ENCODE measurements at places on chromosomes 1 and 21.

DNA sequence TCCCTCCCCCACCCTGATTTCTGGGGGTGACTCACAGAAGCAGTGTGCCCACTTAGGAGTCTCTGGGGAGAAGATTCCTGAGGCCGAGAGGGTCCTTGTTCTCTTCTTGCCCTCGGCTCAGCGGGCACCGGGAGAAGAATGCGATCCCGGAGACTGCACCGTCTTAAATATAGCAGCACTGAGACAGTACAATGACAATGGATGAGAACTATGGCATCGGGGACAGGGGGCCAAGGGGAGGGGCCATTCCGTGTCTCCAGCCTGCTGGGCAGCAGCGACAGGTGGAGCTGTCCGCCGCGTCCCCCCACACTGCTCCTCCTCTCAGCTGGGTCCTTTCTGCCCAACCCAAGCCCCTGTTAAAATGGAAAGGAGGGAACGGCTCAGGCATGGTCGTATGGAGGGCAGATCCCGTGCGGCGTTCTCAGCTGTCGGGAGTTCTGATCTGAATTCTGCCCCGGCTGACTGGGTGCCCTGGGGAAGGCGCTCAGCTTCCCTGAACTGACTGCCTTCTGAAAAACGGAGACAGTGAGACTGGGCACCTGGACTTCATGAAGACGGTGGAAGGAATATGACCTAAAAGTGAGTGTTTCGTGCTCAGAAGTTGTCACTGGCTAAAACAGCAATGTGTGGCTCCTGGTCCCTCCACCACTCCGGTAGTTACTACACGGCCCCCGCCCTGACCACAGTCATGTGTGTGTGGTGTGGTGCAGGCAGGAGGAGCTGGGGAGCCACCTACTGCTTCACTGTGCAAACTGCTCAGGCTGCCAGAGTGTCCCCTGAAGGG lies at the start of gene MYOM3:
Gene MYOM3, minus strand, starts transcription at position 140 of the 784 bp plus-strand sequence. CDS start 3,499 bp downstream, outside the sequence.
- no peak for DNase-seq

DNA sequence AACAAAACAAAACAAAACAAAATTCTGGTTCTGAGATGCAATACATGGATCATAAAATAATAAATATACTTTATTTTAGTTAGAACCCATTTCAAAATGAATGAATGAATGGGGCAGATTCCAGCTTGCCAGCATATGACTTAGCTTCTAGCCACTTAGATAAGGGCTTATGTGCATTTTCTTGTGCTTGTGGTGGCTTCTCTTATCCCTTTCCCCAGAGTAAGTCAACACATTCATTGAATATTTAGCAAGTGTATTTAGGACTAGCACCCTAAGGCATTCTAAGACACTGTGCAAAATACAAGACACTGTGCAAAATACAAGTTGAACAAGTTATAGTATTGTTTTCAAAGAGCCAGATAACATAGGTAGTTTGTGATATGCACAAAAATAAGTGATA lies 4.7 kb downstream of the ADIPOR1 start:
- no peak for DNase-seq

GRCh38 chr21:36135391-36136102 lies 668 bp downstream of the CBR3 start:
- DNase-seq: no peak

DNA sequence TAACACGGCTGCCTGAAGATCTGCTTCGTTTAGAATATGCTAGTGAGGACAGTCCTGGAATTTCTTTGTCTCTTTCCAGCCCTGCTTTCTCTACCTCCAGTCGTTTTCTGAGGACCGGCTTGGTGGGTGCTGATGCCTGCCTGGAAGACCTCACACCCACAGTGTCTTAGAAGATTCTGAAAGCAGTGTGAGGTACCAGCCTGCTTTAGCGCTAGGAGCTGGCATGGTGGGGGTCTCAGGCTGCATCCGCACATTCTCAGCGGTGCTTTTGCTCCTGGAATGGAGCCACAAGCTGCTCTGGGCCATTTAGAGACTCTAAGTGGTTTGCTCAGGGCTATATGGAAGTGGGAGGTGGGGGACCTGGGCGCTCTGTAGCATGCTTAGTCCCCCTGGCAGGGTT lies 61.4 kb downstream of the CD247 start:
- no peak for DNase-seq

- no peak for DNase-seq
These were observed 234.3 kb downstream of the CAMTA1 start for GRCh38 chr1:7019510-7019909.

GRCh38 chr21:42806509-42807140 lies 72.7 kb downstream of the WDR4 start:
- no peak for DNase-seq

DNA sequence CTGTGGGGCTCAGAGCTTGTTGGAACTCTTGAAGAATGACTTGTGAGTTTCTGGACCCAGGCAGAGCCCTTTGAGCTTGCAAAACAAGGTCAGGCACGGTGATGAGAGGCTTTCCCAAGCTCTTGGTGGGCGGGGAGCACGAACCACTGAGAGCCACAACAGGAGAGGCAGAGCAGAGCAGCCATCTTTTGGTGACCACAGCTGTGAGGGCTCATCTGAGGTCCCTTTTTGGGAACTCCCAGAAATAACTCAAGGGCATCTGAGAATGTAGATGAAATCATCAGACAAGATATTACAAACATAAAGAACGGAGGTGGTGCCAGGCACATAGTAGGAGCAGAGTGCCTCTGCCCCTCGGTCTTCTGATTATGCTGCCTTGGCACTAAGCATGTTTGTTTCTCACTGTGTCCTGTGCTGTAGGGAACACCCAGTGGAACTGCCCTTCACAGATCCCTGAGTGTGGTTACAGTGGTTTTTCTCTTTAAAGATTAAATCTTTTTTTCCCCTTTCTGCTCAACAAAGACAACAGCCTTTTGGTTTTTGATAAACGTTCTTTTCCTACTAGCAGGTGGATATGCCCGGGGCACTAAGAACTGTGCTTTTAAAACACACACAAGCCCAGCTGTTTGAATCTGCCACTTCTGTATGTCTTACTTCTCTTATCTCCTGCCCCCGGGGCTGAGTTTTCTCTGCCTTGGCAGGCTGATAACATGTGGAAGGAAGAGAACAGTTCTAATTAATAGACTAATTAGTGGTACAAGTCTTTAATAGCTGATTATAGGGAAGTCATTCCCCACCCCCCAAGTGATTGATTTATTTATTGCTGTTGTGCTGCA lies 37.7 kb downstream of the CD34 start:
- DNase-seq: no peak

DNA sequence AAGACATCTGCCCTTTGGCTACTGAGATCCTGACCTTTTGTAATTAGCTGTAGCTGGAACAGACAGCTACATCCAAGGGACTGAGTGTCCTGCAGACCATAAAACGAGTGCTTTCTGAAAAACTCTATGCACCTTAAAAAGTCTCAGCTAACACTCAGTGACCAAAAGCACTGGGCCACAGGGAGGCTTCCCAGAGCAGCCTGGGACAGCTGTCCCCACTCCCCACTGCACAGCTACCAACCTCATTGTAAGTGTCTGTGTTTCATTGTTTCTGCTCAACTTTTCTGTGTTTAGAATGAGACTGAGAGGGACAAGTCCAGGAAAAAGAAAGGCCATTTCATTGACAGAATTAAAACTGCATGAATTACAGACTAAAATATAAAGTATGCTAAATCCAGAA lies 80.7 kb downstream of the SMYD2 start:
- DNase-seq: no peak

- DNase-seq: no peak
These were observed 233.3 kb downstream of the SETD4 start for GRCh38 chr21:35827004-35827403.

DNA sequence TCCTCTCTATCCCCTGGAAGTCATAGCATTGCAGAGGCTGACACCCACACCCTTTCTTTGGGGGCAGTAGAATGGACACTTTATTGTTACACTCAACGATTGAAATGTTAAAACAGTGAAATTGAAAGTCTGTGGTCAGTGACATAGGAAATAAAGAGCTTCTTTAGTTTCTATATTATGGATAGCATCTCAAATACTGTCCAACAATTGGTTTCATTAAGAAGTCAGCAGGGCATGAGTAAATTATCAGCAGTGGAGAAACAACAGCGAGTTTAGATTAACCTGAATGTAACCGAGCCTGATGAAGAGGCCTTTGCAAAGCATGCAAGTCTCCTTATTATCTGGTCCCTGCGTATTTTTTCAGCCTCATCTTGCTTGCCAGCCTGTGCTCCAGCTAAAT lies 350.7 kb downstream of the NTNG1 start:
- DNase-seq: no peak

GRCh38 chr1:154583773-154584172 lies 16.2 kb downstream of the CHRNB2 start:
- DNase-seq: no peak

DNA sequence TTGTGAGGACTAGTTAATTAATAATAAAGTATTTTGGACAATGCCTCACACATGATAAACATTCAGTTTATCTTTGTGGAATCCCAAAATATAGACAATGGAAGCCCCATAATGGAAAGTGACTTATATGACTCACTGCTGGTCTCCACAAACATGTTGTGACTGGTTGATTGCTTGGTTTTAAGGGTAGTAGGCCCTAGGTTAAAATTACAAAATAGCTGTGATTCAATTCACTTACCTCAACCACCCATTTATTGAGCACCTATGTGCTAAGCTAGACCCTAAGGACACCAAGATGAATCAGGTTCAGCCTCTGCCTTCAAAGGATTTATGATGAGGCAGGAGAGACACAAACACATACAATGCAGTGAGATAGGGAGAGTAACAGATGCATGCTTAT lies 42.4 kb downstream of the KANK4 start:
- DNase-seq: no peak

DNA sequence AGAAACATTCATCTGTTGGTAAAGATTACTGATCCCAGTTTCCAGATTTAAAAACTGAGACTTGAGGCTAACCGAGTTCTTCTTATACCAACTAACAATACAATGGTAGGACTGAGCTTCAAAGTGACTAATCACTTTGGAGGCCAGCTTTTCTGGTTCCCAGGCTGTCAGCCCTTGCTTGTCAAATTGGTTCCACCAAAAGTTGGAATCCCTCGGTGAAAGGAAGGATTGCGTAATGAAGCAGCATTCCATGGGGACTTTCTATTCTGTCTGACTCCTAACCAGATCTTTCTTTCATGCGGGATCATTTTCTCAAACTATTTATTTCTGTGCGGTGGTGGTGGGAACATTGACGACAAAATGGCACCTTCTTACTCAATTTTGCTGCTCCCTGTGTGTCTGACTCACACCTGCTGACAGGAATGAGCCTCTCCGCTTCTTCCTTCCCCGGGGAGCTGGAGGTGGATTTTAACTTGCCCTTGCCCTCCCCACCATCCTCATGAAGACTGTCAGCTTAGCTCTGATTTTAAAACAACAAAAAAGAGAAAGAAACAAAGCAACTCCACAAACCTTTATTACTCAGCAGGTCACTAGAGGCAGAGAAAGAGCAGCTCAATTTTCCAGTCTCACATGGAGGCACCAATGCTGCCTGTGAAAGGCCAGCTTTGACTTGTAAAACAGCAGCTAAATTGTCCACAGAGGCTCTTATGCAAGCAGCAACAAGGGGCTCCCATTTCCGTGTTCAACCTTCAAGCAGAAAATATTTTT lies 32.9 kb upstream of the RASAL2 start:
- DNase-seq: no peak

GRCh38 chr1:11473491-11474034 lies 5.4 kb upstream of the DISP3 start:
- DNase-seq: peak; percentile 52

- no peak for DNase-seq
These were observed 10.5 kb upstream of the SPEN start for GRCh38 chr1:15836772-15837669.

DNA sequence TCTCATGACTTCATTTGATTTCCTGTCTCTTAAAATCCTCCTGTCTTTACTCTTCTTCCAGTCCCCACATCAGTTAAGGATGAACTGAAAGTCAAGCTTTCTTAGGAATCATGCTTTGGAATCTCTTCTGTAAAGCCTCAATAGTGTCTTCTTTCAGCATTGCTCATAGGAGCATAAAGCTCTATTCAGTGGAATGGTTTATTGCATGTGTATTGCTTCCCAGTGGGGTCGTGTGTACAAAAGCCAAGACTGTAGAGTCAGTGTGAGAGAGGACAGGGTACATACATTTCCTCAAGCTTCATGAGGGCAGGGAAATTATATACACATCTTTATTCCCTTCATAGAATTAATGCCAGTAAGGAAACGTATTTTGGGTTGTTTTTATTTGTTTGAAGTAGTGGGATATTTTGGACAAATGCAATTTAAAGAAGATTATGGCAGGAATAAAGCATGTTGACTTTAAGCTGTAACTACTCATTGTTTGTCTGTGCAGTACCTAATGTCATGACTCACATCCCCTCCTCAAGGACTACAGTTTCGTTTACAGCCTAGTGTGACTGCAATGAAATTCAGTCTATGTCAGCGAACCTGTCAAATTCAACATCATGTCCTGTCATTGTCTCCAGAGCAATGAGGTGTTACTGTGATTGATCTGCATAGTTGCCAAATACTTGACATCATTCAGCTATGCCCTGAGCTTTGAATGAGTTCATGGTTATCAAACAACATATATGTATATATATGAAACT lies 2164.2 kb downstream of the NCAM2 start:
- no peak for DNase-seq

DNA sequence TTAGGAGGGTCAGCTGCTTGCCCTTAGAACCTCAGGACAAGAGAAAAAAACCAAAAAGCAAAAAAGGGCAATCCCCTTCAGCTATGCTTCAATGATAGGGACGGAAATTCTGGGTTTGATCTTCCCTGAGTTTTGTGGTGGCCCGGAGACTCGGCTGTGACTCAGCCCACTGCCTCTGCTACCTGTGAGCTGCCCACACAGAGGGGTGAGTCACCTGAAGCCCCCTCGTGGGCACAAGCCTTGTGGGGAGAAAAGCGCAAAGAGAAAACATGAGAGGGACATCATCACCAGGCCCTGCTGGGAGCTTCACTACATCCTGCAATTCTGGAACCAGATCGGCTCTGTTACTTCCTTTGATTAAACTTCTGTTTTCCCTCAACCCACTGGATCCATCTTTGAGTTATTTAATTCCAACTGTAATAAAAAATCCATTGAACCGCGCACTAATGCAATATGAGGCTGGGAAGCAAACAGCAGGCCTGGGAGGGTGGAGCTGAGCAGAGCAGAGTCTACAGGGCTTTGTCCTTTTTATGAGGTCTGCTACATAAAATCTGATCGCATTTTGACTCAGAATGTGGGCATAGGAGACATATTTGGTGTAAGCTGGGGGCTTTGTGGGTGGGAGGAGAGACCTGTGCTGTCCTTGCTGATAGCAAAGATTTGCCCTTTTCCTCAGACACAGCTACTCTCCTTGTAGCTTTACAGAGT lies 58.7 kb upstream of the STUM start:
- no peak for DNase-seq

- DNase-seq: no peak
These were observed 1453.2 kb downstream of the PLA2G4A start for GRCh38 chr1:188281921-188282320.

GRCh38 chr1:248755517-248755916 lies at the start of gene LYPD8:
TSS of gene LYPD8 (minus strand) at chr1:248755759. CDS start at chr1:248751081, 4,678 bp downstream.
- no peak for DNase-seq

DNA sequence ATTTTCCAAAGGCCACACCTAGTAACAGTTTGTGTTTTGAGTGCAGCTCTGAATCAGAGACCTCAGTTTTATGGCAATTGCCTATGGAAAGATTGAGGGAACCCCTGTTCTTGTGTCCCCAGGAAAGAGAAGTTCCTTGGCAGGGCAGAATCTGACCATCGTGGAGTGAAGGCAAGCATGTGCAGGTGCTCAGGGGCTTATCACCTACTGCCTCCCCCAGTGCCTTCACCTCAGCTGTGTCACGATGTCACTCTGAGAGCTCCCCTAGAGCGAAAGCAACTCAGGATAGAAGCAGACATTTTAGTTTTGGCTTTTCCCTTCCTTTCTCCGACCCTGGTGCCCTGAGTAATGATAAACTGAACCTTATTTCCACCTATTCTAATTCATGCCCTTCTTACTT lies 1.8 kb upstream of the SPRR1A start:
- DNase-seq: no peak

Measured in right renal pelvis (tissue), 4 donors.